ENCODE measurements at places on chromosomes 11 and 22.
A peak's percentile ranks its signal among the peaks of the same experiment; 100 is the strongest.

- no peak for DNase-seq
These were observed 2.1 kb downstream of the CSNK1E start for GRCh38 chr22:38314933-38315822.

GRCh38 chr11:74685905-74686304 lies 45.3 kb downstream of the CHRDL2 start:
- no peak for DNase-seq

DNA sequence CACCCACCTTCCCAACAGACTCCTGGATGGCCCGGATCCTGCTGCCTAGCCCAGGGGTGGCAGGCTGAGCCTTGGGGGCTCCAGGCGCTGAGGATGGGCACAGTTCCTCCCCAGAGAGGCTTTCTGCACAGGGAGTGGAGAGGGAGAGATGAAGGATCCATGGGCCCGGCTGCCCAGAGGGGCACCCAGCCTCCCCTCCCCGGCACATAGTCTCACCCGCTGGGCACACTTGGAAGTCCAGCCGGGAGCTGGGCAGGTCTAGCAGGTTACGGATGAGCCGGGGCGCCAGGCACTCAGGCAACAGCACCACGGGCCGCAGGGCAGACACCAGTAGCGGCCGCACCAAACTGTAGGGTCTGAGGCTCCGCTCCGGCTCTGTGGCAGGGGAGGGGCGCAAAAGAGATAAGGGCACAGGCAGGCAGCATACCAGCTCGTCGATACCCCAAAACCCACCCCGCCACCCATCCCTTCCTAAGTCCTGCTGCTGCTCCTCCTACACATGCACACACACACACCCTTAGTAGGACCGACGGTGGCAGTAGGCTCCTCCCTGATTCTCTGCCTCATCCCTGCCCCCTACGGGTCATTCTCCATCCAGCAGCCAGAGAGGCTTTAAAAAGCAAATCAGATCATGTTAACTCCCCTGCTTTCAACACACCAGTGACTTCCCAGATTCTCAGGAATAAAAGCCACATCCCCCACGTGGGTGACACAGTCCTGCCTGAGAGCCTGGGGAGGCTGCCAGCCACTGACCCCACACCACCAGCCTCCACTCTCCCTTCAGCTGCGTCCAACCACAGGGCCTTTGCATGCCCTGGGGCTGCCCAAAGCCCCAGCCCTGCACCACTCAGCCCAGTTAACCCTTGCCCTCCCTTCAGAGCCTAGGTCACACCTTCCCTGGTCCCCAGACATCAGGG lies 6.5 kb upstream of the MFNG start:
- DNase-seq: peak; percentile 52

DNA sequence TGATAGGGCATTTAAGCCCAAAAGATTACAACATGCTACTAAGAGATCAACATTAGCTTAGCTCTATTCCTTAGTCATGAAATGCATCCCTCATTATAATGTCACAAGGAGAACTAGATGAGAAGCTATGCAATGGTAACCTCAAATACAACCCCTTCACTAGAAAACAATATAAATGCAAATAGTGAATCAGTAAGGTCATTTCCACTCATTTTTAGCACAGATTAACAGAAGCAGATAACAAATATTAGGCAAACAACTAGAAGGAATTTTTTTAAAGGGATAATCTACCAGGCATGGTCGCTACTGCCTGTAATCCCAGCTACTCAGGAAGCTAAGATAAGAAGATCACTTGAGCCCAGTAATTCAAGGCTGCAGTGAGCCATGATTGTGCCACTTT lies 28.2 kb downstream of the SIK3 start:
- DNase-seq: no peak

- no peak for DNase-seq
These were observed 11.5 kb downstream of the NPTXR start for GRCh38 chr22:38832005-38832978.

DNA sequence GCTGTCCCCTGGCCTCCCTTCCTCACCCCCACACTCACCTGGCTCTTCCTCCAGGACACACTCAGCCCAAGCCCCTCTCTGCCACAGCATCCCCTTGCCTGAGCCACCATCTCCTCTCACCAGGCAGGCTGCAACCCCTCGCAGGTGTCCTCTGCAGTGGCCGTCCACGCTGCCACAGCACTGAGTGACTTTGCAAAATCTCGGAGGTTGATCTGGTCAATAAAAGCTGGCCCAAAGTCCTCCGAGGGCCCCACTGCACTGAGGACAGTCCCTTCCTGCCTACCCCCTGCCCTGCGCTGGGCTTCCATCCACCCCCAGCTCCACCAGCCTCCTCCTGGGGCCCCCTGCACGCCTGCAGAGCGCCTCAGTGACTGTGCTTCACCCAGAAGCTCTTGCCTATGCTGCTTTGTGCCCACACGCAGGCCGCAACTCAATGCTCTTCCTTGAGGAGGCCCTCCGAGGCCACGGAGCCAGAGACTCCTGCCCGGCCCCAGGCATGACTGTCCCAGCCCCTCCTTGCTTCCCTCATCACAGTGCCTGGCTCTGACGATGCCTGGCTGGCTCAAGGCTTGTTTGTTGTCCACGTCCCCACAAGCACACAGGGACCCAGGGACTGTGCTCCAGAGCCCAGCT lies 30.8 kb upstream of the SLC22A12 start:
- DNase-seq: no peak

GRCh38 chr22:37996515-37997246 lies 12.3 kb upstream of the SOX10 start:
- DNase-seq: no peak

DNA sequence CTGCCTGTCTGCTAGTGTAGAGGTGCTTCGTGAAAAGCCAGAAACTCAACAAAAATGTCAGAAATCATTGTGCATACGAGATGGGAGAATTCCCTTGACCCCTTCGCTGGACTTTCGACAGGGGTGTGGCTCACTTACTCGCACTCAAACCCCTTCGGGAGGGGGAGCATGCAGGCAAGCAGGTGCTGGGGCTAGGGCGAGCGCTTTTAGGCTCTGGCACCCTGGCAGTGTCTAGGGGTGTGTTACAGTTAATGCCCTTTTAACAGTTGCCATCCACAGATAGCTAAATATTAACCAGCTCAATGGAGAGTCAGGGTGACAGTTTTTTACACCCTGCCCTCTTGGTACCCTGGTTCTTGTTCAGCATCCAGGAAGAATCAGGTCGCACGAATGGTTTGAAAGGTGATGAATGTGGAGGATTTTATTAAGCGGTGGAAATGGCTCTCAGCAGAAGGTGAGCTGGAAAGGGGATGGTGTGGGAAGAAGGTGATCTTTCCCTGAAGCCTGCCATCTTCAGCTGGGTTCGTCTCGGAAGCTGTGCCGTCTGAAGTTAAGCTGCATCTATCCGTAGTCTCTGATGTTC lies 59.6 kb upstream of the SHANK2 start:
- no peak for DNase-seq

DNA sequence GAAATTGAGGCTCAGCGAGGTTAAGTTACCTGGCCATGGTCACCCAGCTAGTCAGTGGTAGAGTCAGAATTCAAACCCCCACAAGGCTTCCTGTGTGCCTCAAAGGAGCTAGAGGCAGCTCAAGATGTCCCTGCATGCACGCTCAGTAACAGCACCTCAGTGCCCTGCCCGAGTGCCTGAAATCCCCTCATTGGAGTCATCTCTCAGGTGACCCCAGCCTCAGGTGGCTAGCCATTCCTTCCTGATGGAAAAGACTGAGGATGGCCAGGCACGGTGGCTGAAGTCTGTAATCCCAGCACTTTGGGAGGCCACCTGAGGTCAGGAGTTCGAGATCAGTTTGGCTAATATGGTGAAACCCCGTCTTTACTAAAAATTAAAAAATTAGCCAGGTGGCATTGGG lies 36.9 kb downstream of the LIF start:
- no peak for DNase-seq

DNA sequence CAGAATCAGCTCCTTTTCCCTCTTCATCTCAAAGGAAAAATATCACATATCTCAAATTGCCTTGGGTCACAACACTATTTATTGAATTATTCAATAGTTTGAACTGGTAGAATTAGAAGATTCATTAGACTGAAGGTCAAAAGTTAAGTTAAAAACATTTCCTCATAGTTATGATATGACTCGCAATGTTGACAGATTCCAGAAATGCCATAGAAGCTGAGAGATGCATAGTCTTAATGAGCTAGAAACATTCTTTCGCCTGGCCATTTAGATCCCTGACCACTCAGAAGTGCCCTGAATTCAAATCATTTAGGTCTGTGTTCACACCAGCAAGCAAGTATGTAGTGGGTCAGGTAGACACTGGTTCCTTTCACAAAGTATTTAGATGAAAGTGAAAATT lies 44.4 kb downstream of the FAT3 start:
- DNase-seq: peak; percentile 83

DNA sequence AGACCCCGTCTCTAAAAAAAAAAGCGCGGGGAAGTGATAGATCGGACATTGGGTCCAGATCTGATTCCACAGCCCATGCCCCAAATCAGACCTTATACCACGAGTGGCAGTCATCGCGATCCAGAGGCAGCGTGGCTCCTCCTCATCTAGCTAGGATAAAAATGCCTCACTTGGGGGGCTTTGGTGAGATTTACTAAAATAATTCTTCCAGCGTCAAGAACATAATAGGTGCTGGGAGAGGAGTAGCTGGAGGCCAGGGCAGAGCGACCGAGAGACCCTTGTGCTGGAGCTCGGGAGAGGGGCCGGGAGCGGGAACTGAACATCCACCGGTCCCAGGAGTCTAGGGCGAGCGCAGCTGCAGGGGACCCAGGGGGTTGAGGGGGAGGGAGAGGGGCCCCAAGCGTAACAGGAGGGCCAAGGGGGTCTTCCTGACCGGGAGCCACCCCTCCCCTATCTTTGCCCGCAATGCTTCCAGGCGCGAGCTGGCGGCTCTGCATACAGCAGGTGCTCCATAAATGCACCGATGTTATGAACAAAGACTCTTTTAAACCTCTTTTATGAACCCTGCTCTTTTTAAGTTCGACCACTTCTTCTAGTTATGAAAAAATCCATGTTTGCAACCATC lies 823 bp upstream of the CPT1A start:
- DNase-seq: no peak

DNA sequence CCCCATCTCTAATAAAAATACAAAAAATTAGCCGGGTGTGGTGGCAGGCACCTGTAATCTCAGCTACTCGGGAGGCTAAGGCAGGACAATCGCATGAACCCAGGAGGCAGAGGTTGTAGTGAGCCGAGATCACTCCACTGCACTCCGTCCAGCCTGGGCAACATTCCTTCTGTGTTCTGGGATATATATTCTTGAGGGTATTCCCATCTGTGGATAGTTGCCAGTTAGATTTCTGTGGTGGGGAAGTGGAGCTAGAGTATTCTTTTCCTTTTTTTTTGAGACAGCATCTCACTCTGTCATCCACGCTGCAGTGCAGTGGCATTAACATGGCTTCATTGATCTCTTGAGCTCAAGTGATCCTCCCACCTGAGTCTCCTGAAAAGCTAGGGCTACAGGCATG lies 9.1 kb upstream of the ZNF74 start:
- DNase-seq: no peak

DNA sequence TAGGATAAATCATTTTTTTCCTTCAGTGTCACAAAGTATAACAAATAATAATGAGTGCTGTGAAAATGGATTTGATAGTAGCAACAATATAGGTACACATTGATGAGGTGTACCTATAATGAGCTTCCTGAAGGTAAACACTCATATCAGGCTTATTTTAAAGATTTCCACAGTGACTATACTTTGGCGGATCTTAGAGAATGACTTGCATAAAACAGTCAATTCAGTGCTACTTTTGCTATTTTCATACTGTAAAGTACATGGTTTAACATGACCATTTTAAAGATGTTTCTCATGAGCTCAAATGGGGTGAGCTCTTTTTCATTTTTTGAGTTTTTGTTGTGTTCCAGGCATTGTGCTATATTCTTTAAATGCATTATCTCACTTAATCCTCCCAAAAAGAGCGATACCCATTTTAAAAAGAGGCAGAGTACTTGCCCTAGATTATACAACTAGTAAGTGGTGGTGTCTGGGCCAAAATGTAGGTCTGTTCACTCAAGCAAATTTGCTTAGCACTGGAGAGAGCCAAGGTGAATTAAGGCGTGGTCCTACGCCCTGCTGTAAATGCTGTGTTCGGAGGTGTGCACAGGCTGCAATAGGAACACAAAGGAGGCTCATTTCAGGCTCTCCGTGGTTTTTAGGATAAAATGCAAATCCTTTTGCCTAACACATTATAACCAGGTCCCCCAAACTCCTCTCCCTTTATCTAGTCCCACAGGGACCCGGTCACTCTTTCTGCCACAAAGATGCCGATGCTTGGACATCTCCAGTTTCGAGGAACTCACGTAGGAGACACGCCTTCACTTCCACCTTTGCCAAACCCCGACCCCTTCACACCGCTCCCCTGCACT lies 617 bp upstream of the ALKBH3 start:
- no peak for DNase-seq

- DNase-seq: no peak
These were observed 399.5 kb downstream of the BUD13 start for GRCh38 chr11:116373104-116373944.

GRCh38 chr11:68684385-68685356 lies at the start of gene GAL:
GAL (plus strand) TSS chr11:68684544; CDS start chr11:68684924, 380 bp downstream.
- DNase-seq: no peak

- DNase-seq: no peak
These were observed 34.5 kb downstream of the GNB1L start for GRCh38 chr22:19819911-19820879.

GRCh38 chr11:76131142-76131541 lies 75.2 kb downstream of the WNT11 start:
- DNase-seq: no peak

DNA sequence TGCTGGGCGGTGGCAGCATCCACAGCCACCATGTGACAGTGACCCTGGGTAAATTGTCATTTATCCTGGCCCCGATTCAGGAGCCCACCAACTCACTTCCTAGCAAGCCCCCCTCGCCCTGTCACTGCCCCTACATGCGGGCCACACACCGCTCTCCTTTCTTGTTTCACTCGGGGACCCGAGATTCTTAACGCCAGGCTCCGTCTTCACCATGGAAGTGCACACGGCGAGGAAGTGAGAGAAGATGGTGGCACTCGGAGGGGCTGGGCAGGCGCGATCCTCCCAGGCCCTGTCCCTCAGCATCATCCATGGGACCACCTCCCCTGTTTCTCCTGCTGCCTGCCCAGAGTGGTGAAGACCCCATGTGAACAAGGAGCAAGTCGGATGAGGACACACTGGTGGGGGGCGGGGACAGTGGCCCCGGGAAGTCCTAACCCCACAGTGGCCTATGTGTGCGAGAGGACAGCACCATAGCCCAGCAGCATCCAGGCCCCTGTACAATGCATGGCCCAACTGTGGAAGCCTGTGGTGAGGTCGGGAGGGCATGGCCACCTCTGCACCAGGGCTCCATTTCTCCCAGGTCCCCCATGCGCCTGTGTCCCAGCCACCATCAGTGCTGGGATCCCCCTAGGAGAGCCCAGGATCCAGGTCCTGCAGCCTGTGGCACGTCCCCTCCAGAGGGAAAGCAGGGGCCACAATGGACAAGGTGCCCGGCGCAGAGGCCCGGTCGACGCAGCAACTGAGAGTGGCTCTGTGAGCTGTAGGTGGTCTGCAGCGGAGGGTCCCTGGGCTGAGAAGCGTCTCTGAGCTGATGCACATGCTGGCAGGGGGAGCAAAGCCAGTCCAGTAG lies 262.8 kb downstream of the BRD1 start:
- DNase-seq: no peak
